NCI-H510A treated with DMSO at 0.1 percent for 48 hours (cell line): ENCODE measurements at places on chromosomes 11 and 22.

DNA sequence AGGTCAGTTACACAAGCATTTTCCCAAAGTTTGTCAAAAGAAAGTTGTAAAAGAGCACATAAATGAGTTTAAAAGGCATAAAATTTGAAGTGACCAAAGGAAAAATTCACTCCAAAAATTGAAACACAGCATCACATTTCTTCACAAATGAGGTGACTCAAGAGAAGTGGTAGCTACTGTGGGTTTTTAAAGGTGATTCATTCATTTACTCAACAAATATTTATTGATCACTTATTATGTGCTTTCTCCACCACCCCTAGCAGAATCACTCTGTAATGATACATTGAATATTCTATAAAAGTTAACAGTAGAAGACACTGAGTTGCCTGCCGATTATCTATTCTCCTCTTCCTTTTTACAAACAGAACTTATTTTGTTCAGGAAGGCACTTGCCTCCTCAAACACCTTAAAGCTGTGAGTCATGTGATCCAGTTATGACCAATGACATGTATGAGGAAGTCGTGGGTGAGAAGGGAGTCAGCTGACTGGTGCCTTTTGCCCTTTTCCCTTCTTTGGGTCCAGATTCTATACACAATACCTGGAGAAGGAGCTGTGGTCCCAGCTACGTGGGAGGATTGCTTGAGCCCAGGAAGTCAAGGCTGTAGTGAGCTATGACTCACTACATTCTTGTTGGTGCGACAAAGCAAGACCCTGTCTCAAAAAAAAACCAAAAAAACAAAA, 67.7 kb upstream of the CLNS1A start:
- no peak for DNase-seq

GRCh38 chr11:109423466-109424190, 1.6 kb downstream of the C11orf87 start:
- no peak for DNase-seq

- DNase-seq, result no peak
These were observed 26.1 kb downstream of the BRD1 start for GRCh38 chr22:49801391-49802060.

DNA sequence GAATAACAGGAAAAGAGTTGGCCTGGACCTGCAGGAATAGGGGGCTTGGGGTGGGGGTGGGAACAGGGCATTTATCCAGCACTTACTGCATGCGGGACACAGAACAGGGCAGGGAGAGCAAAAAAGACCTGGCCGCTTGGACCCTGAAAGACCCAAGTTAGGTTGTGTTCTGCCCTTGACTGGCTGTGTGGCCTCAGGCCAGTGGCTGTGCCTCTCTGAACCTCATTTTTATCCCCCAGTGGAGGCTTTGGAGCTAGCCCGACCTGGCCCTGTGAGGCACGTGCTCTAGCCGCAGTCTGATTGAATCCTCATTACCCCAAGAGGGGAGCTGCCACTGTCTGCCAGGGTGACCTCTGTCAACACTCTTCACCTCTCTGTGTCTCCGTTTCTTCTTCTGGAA, 68.7 kb downstream of the MN1 start:
- no peak for DNase-seq

DNA sequence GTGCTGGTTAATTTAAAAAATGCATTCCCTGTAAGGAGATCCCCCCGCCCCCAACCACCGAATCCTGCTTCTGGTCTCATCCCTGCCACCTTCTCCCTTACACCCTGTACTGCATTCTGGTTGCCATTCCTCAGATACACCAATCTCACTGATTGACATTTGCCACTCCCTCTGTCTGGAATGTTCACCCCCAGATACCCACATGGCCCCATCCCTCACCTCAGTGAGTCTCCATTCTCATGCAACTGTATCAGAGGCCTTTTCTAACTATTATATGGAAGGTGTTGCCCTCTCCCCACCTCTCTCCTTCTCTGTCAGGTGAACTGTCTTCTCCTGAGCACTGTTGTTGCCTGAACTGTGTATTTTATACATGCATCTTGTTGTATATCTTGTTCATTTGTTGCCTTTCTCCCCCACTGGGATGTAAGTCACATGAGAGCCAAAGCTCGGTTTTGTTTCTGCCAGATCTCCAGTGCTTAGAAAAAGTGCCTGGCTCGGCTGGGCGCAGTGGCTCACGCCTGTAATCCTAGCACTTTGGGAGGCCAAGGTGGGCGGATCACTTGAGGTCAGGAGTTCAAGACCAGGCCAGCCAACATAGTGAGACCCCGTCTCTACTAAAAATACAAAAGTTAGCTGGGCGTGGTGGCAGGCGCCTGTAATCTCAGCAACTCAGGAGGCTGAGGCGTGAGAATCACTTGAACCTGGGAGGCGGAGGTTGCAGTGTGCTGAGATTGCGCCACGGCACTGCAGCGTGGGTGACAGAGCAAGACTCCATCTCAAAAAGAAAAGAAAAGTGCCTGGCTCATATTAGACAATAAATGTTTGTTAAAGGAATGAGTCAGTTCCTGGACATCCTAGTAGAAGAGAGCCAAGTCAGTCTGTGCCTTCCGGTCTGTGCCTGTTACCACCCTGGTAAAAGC, 61.0 kb downstream of the TNRC6B start:
- DNase-seq, result no peak

DNA sequence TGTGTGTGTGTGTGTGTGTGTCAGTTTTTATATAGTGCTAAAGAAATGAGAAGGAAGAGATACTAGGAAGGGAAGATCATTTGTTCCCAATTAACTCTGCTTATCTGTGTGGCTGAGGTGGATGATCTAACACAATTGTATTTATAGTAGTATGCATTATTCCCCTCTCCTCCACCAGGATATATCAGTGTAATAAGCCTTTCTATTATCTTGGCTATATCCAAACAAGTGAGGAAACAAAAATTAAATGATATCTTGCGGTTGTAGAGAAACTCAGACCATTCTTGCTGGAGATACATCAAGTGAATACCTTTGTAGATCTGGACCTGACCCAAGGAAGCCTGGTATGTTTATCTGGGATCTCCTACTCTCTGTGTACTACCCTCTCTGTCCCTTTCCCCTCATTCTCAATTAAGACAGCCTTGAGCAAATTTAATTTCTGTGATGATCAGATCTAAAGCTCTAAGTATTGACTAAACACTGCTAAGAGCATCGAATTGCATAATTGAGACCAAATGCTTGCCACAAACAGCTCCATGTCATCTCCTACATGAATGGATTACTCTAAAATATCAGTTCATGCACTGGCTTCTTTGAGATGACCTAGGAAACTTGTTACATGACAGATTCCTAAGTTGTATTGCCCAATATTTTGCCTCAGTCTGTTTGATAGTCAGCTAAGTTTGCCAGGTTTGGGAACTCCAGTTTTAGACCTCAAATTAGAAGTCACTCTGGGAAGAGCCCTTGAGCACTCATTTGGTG, 185.3 kb upstream of the CTSC start:
- DNase-seq, result no peak

DNA sequence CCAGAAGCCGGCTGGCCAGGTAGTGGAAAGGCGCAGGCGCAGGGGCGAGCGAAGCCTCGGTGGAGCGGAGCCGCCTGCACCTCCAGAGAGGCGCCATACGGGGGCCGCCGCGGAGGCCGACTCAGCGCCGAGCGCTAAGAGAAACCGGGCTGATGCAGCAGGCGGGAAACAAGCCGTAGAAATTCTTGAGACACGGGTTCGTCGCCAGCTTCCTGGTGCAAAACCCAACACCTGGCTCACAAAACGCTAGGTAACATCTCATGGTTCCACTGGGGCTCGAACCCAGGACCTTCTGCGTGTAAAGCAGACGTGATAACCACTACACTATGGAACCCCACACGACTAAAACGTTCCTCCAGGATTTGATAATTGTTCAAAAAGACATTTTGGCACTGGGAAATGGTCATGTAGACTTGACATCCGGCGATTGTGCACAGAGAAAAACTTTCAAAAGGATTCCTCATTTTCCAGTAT, 39.1 kb downstream of the OR4D9 start:
- DNase-seq, result peak; percentile 95

- DNase-seq, result peak; percentile 65
These were observed 61.0 kb upstream of the PLET1 start for GRCh38 chr11:112321501-112322172.

- peak; percentile 4 for DNase-seq
These were observed 7.1 kb upstream of the VWA5A start for GRCh38 chr11:124108156-124108555.

DNA sequence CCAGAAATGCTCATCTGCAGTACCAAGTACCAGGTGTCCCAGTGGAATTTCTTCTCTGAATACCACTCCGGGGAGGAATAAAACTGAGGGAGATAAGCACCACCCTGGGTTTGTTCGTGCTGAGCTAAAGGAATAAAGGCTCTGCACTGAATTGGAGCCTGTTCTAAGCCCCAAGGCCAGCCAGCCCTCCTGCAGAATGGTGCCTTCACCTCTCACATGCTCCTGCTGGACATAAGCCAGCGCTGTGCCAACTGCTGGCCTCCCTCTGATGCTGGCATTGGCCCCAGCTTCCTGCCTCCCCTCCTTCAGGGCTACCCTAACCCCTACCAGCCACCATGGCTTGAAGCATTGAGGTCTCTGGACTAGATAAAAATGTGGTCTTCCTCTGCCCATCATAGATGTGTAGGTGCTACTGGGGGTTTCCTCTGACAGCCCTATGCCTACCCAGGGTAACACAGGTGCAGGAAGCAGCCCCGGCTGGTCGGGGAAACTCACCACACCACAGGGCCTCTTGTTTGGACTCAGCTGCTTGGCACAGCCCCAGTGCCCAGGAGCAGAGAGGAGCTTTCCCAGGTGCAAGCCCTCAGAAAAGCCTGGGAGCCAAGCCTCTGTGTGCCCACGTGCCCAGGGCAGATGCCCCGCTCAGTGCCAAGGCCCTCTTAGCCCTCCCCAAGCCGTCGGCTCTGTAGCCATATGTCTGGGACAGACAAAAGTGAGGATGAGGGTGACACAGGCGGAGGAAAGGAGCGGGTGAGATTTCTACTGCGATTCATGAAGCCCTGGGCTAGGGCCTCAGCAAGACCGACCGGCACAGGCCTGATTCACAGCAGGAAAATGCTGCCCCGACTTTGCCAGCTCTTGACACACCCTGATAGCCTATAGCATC, 34.1 kb upstream of the JAM3 start:
- no peak for DNase-seq

- DNase-seq, result no peak
These were observed 48.2 kb upstream of the ANO1 start for GRCh38 chr11:70029861-70030380.

DNA sequence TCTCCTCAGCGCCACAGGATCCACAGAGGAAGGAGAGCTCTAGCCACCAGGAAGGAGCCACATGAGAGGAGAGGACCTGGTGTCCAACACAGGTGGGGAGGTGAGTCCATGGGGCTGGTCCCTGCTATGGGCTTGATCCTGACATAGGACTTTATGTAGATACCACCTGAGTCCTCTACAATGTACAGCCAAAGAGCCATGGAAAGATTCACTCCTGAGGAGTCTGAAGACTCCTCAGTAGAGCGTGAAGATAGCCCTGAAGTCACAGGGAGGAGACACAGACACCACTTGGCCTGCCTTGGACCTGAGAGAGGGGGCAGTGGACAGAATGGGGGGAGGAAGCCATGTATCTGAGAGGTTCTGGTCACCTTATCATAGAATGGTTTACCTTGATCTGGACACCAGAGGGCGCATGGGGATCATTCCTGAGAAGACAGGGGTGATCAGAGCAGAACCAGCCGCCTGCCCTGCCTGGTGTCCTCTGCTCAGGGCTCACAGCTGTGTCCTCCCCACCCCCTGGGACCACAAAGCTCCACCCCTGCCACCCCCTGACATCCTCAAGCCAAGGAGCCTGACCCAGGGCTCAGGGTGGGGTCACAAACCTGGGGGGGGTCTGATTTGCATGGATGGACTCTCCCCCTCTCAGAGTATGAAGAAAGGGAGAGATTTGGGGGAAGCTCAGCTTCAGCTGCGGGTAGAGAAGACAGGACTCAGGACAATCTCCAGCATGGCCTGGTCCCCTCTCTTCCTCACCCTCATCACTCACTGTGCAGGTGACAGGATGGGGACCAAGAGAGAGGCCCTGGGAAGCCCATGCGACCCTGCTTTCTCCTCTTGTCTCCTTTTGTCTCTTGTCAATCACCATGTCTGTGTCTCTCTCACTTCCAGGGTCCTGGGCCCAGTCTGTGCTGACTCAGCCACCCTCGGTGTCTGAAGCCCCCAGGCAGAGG, 77.0 kb downstream of the ZNF280B start:
- DNase-seq, result peak; percentile 52

GRCh38 chr11:46222490-46223251, 54.8 kb upstream of the CREB3L1 start:
- no peak for DNase-seq

GRCh38 chr11:17775507-17776211, 41.1 kb downstream of the KCNC1 start:
- no peak for DNase-seq

GRCh38 chr11:16561150-16561549, 177.3 kb upstream of the C11orf58 start:
- DNase-seq, result no peak

DNA sequence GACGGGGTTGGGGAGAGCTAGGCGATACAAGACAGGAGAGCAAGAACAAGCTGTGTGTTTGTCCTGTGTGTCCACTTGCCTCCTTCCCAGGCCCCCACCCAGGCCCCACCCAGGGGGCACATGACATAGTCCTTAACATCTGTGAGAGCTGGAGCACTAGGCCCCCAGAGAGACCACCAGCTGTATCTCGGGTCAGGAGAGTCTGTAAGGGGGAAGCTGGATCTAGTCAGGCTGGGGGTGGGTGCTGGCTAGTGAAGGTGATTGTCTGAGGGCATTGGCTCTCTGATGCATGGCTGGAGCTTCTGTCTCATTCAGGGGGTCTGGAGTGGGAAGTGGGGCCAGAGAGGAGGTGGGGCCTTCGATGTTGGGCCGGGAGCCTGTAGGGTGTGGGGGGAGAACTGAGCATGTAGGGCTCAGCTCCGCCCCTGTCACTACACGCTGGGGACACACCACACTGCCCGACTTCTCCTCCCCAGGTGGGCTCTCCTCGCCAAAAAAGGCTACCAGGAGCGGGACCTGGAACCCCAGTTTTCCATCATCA, 571 bp downstream of the P2RX6 start:
- DNase-seq, result no peak

- DNase-seq, result peak; percentile 74
These were observed at the start of gene TLCD5 for GRCh38 chr11:120324932-120325810. TSS of gene TLCD5 (plus strand) at chr11:120325299. CDS start at chr11:120327442, 2,143 bp downstream.

- DNase-seq, result no peak
These were observed 58.8 kb downstream of the FZD4 start for GRCh38 chr11:86896441-86896841.

GRCh38 chr11:57438345-57439285, 11.7 kb upstream of the SLC43A3 start:
- peak; percentile 23 for DNase-seq

GRCh38 chr11:38130976-38131375, 1532.9 kb upstream of the RAG2 start:
- DNase-seq, result no peak

- DNase-seq, result no peak
These were observed 23.9 kb upstream of the SWAP70 start for GRCh38 chr11:9639985-9640384.

- no peak for DNase-seq
These were observed 207.9 kb downstream of the SOX6 start for GRCh38 chr11:16148301-16148931.

DNA sequence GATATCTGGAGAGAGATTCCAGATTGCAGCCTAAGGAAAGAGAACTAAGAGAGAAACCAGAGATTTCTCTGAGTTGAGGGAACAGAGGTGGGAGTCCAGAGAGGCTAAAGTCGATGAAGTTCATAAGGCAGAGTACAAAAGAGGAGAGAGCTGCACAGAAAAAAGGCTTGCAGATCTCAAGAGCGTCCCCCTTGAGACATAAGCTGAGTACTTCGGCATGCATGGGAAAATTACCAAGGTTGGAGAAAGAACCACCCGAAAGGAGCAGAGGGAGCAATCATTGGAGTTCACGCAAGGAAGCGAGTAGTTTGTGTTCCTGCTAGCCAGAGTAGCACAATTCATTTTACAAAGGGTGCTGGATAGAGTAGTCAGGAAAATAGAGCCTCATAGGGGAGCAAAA, 293.5 kb downstream of the TMEM135 start:
- DNase-seq, result no peak
